ENCODE measurements at places on chromosomes 6 and 20.
A peak's percentile ranks its signal among the peaks of the same experiment; 100 is the strongest.

DNA sequence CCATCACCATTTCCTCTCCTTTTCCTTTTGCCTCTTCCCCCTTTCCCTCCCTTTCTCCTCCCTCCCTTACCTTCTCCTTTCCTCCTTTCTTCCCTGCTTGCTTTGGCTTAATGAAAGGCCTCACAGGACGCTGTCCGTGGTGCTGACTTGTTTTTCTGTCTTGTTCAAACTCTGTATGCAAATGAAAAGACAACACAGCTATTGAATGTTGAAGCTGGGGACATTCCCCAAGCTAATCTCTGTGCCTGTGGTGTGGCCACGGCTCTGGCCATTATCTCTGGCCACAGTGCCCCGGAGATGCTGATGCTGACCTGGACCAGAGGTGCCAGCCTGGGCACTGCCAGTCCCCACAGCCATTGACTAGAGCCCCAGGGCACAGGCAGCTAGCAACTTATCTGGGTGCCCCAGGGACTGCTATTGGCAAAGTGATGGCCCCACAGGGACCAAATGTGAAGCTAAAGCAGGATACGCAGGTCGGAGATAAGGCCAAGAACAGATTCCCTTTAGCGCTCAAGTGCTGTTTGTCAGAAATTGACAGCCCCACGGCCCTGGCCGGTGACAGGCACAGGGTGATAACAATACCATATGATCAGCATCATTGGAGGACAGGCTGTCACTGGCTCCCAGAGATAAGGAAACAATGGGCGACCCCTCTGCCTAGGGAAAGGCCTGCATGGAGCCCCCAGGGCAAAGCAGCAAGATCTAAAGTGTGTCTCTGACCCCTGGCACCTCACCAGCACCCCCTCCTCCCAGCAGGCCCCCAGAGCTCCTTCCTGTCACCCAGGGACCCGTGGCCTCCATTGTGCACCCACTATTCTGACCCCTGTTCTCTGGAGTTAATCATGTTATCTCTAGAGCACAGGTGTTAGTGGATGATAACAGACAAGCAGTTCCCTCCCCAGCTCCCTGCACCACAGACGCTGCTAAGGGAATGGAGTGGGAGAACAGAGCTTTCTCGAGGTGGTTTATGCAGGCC, 31.6 kb upstream of the SLC32A1 start:
- DNase-seq = peak; percentile 76

- no peak for DNase-seq
Observed at GRCh38 chr6:166587631-166588413, 1.3 kb upstream of the RAMACL start.

GRCh38 chr6:151765444-151765886, 42.0 kb upstream of the ESR1 start:
- peak; percentile 73 for DNase-seq

- DNase-seq = no peak
Observed at GRCh38 chr6:72760114-72760793, 138.4 kb downstream of the KCNQ5 start.

DNA sequence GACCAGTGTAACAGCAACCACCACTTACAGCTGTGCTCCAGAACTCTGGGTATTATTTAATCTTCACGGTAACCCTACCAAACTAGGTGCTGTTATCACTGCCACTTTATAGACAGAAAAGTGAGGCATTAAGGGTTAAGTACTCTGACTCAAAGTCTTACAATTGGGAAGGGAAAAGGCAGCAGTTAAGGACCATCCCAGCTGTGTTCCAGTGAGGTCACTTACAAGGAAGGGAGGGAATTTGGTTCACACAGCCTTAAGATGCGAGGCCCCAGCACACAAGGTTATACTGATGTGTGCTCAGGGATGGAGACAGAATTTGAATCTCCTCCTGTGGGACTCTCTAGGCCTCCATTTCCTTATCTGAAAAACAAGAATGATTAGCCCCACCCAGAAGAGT, 46.7 kb downstream of the TRERF1 start:
- no peak for DNase-seq

DNA sequence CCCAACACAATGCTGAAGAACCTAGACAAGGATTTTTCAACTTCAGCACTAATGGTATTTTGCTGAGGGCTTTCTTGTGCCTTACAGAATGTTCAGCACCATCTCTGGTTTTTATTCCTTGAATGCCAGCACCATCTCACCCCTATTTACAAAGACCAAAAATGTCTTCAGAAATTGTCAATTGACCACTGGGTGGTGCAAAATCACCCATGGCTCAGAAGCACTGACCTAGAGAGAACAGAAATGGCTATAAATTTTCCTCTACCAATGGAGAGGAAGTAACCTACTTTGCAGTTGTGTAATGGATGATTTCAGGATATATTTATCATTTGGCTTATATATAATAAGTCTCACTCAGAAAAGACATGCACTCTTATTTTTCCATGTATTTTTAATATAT, 431.0 kb upstream of the IRAK1BP1 start:
- no peak for DNase-seq

GRCh38 chr6:87465051-87465450, 7.7 kb upstream of the SLC35A1 start:
- no peak for DNase-seq

GRCh38 chr20:2289475-2289874, 6.3 kb upstream of the TGM3 start:
- no peak for DNase-seq

DNA sequence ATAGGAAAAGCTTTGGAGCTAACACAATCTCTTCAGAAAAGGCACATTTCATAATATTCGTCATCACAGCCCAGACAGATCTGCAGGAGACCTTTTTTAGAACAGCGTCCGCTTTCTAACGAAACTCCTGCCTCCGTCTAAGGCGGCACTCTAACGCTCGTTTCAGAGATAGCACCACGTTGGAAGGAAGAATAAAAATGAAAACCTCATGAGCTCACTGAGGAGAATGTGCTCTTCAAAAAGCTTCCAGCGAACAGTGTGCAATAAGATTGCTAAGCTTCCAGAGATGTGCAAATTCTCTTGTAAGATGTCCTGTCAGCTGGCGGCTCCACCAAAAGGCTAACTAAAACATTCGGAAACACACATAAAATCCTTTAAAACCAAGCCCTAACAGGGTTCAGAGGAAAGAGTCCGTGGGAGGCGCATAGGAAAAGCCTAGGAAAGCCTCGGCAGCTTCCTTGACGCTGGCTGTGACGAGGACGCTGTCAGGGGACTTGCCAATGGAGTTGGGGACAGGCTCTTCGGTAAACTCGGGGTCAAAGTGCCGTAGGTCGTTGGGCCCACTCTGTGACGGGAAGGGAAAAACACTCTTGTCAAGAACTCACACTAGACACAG, 117.6 kb upstream of the SLC2A12 start:
- DNase-seq = no peak

- no peak for DNase-seq
Observed at GRCh38 chr6:11989386-11989785, 22.7 kb upstream of the HIVEP1 start.

DNA sequence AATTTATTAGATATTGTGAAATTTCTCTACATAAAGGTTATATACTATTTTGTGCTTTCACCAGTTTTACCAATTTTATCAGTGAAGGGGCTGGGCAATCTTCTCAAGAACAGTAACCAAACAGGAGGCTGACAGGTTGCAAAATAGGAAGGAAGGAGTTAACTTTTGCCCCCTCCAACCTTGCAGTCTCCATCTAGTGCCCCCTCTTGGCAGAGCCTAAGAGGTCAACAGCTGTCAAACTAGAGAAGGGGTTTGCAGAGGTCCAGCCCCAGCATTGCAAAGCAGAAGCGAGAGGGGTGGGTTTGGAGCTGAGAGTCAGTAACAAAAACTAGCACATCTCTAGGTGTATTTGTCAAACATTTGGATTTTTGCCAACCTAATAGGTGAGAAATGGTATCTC, 391.0 kb downstream of the CDC5L start:
- DNase-seq = no peak

DNA sequence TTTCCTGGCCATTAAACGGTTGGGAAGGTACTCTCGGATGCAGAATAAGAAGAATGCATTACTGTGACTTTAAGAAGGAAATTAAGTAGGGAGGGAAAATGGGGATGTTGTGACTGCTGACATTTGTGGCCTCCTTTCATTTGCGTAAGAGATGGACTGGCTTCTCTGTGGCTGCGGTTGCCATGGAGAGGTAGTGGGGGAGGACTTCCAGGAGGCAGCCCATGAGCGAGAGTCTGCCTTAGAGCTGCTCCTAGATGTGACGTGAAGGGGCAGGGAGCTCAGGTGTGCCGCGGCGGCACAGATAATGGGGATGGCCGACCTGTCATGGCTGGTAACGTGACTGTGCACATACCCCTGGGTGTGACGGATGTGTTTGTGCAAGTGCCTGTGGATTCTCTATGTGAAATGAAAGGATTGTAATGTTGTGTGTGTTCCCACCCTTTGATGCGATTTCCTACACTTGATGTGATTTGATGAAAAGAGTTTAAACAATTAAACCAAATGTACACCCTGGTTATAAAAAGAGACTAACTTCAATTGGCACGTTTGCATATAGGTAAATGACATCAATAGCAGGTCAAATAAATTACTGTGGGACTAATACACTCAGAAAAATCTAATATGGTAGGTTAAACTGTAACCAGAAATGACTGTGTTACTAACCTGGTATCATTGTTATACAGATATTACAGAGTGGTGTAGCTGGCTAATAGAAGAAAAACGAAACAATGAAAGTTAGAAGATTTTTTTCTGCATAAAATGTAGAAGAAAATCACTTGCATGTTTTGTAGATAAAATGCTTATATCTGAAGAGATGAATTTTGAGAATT, 48.9 kb downstream of the HIVEP1 start:
- DNase-seq = peak; percentile 59

DNA sequence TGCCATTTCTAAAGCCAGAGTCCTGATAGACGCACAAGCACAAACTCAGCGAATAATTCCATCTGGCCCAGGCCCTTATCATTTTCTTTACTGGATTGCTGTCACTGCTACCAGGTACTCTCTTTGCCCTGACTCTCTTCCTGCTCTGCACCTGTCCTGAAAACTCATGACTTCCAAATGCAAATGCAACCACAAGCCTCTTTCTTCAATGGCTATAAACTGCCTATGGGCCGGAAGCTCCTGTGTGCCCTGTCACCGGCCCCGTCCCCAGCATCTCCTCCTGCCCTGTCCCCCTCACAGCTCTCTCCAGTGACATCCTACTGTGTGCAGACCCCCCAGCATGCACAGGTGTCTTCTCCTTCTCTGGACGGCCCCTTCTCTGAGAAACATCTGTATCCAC, 302.6 kb downstream of the GMDS start:
- DNase-seq = no peak

DNA sequence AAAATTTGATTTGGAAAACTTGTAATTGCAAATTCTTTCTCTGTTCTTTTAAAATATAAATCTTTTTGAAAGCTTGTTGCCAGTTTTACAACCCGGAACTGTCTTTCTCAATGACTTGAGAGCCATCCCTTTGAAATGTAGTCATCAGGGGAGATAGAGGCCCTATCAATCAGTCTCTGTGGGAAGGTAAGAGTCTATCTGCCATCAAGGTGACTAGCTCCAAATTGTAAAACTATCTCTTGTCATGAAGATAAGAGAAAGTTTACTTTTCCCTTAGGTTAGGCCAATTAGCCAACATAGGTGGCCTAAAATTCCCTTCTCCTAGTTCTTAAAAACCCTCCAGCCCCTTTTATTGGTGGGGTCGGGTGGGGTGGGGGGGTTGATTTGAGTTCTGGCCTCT, 469.1 kb upstream of the IRAK1BP1 start:
- no peak for DNase-seq

DNA sequence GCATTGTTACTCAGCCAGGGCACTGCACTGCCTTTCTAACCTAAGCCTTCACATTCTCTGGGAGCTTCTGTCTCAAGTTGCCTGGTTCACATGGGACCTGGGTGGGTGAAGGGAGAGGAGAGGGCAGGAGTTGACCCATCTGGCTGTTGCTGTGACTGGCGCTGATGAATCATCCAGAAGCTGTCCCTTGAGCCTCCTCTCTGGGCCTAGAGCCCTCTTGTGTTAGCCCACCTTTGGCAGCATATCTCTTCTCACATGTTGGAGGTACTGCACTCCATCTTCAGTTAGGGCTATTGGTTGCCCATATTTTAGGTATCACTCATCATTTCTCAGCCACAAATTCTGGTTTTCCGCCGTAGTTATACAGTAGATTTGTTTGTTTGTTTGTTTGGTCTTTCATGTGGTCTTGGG, 19.8 kb downstream of the XRN2 start:
- DNase-seq = no peak

DNA sequence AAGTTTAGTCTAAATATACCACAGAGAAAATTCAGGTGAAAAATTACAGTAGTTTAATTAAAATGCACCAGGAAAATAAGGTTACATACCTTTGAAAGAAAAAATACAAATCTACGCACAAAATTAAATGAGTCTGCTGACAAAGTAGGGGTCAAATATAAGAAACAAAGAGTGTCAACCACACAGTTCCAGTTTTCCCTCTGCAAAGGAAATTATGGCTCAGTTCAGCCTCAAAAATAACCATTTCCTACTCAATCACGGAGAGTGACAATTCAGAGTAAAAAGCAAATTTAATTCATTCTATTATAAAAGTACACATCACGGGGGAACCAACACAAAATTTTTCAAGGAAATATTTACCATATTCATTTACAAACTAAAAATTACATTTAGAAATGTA, 124.8 kb downstream of the PTPRK start:
- no peak for DNase-seq

GRCh38 chr6:38901802-38902522, 146.6 kb upstream of the GLP1R start:
- DNase-seq = no peak

DNA sequence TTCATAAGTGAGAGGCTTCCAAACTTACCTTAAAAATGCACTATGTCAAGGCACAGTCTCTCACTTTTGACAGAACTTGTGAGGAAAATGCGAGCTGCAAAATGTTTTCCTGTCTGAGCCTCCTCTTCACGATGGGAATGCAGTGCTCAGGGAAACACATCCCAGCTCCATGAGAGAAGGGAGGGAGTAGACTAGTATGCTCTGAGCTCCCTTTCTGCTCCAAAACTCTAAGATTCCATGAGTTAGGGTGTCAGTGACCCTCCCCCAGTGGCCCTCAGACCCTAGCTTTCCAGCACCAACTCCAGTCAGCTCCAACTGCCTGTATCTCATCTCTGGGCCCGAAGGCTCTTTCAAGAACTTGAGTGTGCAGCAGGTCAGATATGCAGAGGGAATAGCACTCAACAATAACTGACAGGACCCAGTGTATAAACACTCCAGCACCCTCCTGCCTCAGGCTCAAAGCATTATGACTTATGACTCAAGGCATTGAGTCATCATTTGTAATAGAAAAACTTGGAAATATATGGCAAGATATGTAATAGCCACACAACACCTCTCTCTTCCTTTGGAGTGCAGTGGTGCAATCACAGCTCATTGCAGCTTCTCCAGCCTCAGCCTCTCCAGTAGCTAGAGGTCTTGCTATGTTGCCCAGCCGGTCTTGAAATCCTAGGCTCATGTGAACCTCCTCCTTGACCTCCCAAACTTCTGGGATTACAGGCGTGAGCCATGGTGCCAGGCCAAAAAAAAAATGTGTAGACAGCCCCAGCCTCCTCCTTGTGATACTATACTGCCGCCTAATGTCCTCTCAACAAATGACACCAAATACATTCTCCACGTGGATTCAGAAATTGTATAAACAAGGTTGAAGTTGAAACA, 16.7 kb upstream of the ENTPD6 start:
- DNase-seq = peak; percentile 40

All from midbrain (tissue), 1 donor.